ENCODE measurements at places on chromosomes 6 and 20.

DNA sequence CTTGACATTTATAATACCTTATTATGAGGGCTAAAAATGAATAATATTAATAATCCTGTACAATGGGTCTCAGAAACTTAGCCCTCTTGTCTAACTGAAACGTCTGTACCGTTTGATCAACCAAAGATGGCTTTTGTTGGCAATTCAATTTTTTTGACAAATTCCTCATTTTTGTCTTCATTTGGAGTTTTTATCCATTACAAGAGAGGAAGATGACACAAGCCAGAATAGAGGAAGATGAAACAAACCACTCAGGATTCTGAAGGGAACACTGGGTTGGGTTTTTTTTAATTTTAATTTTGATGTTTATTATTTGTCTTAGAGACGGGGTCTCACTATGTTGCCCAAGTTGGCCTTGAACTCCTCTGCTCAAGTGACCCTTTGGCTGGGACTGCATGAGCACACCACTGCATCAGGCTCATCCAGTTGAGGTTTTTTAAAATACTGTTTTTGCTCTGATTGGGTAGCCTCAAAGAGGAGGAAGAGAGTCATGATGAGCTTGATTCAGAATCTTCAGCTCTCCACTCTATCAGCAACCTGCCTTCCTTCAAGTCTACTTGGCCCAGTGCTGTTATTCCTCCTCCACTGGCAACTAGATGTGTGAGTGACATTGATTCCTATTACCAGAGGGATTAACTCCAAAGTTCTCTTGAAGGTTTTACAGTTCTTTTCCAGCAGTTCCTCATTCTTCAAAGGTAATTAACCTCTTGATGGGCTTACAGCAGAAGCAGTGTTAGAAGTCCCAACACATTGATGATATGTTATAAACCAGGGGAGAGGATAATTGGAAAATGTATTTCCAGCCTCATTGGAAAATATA is 71.3 kb downstream of the ATXN1 start:
- DNase-seq, result no peak

- DNase-seq, result peak; percentile 26
These were observed 4.9 kb downstream of the FRS3 start for GRCh38 chr6:41774841-41775240.

- no peak for DNase-seq
These were observed 59.6 kb upstream of the ZFP64 start for GRCh38 chr20:52251136-52251700.

DNA sequence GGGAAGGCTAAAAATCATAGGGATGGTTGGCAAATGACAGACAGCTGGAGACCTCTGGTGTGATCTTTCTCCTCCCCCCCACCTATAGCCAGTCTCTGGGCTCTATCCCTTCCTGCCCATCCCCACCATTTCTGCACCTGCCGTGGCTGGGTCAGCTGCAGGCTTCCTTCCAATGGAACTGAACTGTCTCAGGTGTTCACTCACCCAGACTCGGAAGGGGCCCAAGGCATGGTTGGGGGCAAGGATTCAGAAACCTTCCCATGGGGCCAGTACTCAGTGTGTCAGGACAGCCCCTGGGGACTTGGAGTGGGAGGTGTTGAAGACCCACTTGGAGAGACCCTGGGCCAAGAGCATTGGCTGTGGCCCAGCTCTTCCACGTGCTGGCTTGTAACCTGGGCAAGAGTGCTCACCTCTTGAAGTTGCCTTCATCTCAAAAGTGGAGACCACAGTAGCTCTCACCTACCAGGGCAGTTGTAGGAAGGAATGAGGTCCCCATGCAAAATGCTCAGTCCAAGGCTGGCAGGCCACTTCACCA is 1.7 kb upstream of the PHACTR3 start:
- DNase-seq, result no peak

DNA sequence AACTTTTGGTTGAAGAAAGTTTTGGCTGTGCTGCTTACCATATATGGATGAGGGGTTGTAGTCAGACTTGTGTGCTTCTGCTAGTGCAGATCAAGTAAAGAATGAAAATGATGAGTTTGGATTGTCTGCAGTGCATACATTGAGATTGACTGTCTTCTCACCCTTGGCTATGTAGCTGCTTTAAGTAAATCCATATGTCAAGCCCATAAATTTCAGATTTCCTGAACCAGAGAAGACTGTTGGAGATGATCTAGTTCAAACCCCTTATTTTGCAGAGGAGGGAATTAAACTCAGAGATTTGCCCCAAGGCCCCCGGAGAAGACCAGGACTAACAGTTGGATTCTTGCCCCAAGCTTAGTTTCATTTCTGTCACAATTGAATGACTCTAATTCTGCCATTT is 67.2 kb downstream of the PKIB start:
- DNase-seq, result no peak

DNA sequence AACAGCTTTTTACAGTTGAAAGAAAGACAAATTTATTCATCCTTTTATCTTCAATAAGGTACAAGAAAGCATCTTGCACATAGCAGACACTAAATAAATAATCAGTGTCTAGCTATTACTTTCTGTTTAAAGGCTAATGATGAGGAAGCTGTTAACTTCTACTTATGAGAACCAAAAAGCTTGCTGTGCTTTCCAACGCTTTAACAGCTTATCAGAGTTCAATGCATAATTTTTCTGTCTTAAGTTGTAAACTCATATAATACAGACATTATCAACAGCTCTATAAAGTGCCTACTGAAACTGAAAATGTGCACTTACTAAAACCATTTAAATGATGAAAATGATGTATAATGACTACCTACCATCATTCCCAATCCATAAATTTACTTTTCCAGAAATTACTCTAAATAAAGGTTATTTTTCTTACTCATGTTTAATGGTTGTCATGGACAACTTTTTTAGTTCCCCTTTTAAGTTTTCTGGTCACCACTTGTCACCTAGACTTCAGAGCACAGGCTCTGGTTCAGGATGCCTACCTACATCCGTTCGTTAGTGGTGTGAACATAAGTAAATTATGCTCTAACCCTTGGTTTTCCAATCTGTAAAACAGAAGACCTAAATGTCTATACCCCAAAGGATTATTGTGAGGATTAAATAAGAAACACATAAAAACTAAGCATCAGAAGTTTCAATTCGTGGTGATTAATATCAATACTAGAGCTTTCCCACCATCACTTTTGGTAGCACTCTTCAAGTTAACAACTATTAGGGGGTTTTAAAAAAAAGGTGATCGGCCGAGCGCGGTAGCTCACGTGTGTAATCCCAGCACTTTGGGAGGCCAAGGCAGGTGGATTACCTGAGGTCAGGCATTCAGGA is 8.0 kb downstream of the PNISR start:
- DNase-seq, result no peak

- DNase-seq, result no peak
These were observed 19.9 kb upstream of the RIPOR3 start for GRCh38 chr20:50711113-50711825.

- DNase-seq, result peak; percentile 43
These were observed 6.0 kb upstream of the RBM38 start for GRCh38 chr20:57384953-57385761.

- no peak for DNase-seq
These were observed 146.3 kb downstream of the LY86 start for GRCh38 chr6:6734479-6735465.

- no peak for DNase-seq
These were observed 104.6 kb downstream of the TFAP2A start for GRCh38 chr6:10310330-10310653.
